Adipocyte (in vitro differentiated cells): ENCODE measurements at places on chromosomes 7 and 10.
A peak's percentile ranks its signal among the peaks of the same experiment; 100 is the strongest.

DNA sequence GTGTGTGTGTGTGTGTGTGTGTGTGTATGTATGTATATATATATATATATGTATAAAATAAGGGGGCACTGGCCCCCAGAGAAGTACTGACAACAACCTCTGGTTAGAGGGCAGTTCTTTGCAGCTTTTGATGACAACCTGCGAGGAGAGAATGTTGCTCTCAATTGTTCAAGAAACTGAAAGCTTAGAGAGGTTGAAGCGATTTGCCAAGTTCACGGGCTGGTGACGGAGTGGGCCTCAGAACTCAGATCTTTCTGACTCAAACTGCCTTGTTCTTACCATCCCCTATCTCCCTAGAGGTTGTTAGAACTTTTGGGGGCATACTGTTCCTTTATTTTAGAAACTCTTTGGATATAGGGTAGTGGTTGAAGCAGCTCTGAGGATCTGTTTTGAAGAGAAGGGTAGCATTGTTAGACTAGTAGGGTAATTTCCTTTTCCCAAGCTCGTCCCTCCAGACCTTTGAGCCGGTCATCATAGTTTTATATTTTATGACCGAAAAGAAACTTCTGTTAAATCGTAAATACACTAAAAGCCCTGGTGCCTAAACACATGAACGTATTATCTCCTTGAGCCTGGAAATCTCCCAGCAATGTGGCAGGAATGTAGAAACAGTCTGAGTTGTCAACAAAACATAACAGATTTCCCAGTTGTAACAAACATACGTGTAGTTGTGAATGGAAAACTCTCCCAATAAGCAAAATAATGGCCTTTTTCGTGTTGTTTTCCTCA is 541.7 kb upstream of the GALNT17 start:
- DNase-seq: no peak

GRCh38 chr7:100966542-100967291 is 2.6 kb upstream of the MUC12 start:
- DNase-seq: no peak

GRCh38 chr10:14554091-14554490 is 220.6 kb downstream of the FAM107B start:
- no peak for DNase-seq

- DNase-seq: no peak
Measured at GRCh38 chr7:31120800-31121513, 68.8 kb downstream of the ADCYAP1R1 start.

- DNase-seq: no peak
Measured at GRCh38 chr7:32073533-32073932, 3.3 kb upstream of the PDE1C start.

GRCh38 chr10:69629897-69630650 is at the start of gene FAM241B:
FAM241B (plus strand) TSS chr10:69630247; CDS start chr10:69631744, 1,497 bp downstream.
- DNase-seq: peak; percentile 59

DNA sequence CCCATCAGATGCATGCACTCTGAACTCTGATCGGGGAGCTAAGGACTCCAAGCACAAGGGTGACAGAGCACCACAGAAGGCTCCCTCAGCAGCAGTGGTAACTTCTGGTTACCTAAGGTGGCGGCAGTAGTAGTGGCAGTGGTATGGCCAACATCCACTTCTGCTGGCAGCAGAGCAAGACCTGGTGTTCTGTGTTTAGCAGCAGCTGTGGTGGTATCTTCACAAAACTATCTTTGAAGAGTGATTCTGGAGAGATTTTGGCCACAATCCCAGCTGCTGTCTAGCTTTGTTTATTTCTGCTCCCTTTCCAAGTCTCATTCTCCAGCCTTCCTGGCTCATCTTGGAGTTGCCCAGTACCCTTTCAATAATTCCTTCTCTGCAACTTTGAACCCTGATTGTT is 102.4 kb upstream of the LRGUK start:
- peak; percentile 11 for DNase-seq

GRCh38 chr10:70513848-70514309 is 35.3 kb downstream of the PALD1 start:
- no peak for DNase-seq

DNA sequence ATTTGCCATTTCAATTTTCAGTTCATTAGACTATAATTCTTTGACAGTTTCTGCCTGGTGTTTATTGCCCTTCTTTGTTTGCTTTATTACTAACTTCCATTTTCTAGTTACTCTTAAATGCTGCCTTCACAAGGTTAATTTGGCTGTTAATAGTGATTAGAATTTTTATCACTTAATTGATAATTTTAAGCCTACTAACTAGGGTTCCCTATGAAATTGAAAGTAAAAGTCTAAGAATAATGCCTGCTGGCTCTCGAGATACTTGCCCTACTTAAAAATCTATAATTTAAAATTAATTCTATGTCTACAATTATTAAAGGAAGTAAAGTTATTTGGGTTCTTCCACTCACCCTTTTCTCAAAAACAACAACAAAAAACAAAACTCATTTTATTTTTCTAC is 65.3 kb downstream of the C1GALT1 start:
- DNase-seq: no peak

GRCh38 chr10:76547352-76547972 is 1090.1 kb downstream of the KCNMA1 start:
- peak; percentile 96 for DNase-seq

- peak; percentile 50 for DNase-seq
Measured at GRCh38 chr7:77409005-77409738, 7.0 kb downstream of the GSAP start.

DNA sequence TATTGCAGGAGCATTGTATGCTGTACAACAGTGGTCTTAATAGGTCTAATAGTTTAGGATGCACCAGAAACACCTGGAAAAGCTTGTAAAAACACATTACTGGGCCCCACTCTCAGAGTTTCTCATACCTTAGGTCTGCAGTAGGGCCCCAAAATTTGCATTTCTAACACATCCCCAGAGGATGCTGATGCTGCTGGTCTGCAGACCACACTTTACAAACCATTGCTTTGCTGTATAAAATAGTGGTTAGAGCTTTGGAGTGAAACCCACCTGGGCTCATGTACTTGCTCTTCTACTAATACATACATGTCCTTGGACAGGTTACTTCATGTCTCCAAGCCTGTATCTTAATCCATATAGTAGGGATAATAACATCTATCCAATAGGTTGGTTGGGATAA is 279.7 kb downstream of the GRM8 start:
- no peak for DNase-seq

DNA sequence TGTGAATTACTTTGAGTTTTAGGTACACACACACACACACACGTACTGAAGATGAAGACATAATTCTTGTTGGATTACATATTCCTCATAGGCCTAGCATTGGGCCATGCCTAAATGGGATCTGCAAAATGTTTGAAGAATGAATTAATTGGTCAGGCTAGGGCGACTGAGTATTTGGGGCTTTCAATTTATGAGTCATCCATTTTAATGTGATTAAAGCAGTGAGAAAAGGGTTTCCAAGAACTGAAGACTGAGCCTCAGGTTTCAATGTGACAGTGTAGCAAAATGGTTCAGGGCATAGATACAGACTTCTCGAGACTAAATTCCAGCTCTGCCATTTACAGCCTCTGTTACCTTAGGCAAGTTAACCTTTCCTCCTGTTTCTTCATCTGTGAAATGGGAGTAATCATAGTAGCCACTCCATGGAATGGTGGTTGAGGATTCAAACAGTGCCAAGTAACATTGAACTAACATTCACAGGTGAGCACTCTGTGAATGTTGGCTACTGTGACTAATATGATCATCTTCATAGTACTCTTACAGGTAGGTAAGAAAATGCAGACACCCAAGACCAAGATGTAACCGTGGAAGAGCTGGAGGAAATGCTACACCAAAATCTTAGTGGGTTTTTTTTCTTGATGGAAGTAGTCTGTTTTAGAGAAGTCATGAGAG is 7.6 kb downstream of the BPGM start:
- no peak for DNase-seq
